ENCODE measurements at places on chromosomes 6 and 20.

DNA sequence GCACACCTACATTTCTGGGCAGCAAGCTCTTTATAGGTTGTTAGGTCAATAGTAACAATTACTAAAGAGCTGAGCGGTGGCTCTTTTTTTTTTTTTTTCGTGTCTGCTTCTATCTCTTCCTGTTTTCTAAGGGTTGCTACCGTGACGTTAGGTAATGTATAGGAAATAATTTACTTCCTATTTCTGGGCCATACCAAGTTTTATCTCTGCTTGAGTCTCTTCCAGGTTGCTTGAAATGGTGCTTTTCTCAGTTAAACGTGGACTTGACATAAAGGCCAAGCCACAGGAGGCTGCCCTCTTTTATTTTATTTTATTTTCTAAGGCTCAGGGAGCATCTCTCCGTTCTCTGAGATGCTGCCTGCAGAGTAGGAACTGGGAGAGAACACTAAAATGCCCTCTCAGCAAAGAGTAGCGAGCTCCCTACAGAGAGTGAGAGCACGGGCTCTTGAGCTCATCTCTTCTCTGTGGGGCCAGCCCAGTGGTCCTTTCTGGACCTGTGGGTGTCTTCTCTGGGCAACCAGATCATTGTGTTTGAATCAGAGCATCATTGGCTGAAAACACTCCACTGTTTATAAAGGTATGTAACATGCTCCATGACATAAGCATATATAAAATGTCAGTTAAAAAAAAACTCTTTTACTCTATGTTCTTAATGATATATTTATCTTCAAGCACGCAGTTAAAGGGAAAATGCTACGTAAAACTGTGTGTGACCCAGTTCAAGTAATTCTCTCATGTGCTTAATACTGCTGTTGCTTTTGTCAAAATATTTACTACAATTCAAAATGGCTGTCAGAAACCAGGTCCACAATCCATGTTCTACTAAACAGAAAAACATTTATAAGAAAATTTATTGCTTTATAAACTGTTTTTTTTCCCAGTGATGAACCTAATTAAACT, at the start of gene ZNF831:
ZNF831 (plus strand) TSS at position 191 of the 900 bp plus-strand sequence. CDS start 27,199 bp downstream, outside the sequence.
- no peak for DNase-seq

DNA sequence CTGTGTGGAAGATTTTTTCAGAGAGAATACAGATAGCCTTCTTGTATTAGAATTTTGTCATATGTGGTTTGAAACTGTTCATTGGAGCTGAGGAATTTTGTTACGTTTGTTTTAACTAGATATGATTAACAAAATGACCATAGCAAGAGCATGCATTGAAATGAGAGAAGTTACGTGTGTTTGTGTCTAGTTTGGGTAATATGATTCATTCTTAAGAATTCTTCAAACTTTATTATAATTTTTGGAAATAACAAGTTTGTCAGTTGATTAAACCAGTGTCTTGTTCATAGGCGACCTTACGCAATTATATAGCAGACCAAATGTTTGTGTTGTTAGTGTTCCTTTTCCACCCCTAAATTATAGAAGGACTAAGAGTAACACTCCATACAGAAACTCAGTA, 5.5 kb downstream of the GMNN start:
- DNase-seq: no peak

DNA sequence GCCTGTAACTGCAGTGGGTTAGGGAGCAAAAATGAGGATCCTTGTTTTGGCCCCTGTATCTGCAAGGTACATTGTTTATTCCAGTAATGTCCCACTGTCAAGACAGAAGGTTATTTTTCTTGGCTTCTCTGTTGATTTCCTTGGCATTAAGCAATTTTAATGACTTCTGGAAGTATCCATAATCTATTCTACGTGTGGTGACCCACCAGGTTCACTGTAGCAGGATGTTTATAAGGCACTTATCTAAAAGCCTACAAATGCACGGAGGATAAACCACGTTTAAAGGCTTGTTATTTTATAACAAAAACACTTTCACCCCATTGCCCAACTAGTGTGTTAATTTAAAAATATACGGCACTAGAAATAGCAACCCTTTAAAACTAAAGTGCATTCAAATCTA, 294.9 kb downstream of the LAMA2 start:
- no peak for DNase-seq

- DNase-seq: no peak
Observed at GRCh38 chr20:34435589-34435988, 72.5 kb downstream of the ITCH start.

DNA sequence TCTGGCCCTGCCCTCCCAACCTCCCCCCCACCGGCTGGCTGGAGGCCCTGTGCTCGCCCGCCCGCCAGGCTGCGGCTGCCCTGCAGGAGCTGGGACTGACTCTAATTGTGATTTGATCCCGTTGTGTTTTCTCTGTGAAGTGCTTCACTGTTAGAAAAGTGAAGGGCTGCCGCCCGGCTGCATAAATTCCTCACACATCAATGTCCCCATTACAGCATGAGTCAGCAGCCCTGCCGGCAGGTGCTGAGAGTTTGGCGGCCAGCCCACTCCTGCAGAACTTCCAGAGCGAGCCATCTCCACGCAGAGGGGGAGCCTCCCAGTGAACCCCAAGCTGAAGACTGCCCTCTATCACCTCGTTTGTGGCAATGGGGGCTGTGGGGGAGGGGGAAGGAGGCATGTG, 137.9 kb downstream of the DLL1 start:
- no peak for DNase-seq

DNA sequence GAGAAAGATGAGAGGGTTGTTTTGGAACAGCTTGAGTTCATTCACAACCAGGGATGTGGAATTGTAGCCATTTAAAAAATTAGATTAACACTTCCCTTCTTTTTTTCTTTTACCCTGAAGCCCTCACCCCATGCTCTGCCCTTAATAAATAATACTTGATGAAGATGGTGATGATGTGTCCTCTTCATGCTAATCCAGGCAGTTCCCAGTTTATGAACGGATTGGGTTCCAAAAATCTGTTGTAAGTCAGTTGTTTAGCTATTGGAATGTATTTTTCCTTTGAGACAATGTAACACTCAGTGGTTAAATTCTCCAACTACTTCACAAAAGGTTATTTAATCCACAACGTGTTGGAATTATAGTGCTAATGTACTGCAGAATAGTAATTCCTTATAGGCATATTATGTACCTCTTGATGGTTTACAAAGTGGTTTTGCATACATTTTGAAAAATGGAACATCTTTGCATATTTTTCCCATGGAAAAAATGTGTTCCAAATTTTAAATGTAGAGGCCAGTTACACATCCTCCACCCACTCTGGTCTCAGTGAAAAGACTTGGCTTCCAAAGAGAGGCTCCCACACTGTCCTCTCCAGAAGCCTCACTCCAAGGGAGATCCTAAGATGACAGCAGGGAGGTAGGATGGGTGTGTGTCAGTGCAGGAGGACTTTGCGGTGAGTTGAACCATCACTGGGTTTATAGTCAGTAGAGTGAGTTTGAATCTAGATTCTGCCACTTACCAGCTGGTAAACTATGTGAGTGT, 45.8 kb upstream of the CEP162 start:
- no peak for DNase-seq

- DNase-seq: no peak
Observed at GRCh38 chr20:63556873-63557478, 3.0 kb downstream of the FNDC11 start.

- DNase-seq: no peak
Observed at GRCh38 chr6:28264834-28265401, 2.0 kb upstream of the ZSCAN26 start.

DNA sequence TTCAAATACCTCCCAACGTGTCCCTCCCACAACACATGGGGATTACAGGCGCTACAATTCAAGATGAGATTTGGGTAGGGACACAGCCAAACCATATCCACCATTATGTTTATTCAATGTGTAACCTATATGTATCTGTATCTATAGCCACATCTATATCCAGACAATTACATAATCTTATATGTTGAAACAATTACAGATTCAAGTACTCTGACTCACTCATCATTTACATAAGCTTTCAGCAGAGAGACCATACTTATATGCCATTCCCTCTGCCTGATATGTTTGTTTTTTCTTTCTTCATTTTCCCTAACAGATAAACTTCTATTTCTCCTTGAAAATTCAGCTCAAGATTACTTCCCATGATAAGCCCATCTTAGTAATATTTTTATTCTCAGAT, 163.6 kb downstream of the LAMA2 start:
- DNase-seq: no peak

DNA sequence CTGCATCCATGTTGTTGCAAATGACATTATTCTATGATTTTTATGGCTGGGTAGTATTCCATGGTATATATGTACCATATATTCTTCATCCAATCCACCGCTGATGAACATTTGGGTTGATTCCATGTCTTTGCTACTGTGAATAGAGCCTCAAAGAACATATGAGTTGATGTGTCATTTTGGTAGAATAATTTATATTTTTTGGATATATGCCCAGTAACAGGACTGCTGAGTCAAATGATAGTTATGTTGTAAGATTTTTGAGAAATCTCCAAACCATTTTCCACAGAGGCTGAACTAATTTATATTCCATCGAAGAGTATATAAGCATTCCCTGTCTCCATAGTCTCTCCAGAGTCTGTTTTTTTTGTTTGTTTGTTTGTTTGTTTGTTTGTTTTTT, 1373.5 kb downstream of the GRIK2 start:
- no peak for DNase-seq

DNA sequence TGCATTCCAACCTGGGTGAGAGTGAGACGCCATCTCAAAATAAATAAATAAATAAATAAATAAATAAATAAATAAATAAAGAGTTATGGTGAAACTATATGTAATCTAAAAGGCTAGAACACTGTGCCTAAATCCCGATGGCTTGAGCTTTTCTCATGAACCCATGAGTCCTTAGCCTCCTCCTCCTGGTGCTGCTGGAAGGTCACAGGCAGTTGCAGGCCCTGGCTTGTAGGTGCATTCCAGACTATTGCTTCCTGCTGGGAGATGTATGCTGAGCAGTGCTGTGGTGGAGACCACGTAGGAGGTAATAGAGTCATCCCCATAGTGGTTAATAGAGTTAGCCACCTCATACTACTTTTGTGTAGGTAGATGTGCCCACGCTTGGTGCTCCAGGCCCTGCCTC, 12.5 kb downstream of the PTK7 start:
- DNase-seq: no peak

DNA sequence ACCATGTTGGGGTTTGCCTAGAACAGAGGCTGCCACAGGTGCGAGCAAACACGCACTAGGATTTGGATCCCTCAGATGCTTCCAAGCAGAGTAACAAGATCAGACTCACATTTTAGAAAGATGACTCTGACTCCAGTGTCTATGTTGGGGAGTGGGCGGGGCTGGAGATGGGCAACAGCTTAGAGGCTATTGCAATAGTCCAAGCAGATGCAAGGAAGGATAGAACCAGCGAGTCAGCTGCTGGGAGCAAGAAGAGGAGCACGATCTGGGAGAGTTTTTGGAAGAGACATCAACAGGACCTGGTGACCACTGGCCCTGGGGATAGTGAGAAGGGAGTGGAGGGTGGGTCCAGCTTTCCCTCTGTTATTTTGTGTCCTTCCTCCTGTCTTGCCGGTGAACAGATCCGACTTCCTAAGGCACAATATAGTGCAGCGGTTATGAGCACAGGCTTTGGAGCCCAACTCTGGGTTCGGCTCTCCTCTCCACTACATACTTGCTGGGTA, 52.7 kb downstream of the FGD2 start:
- no peak for DNase-seq

DNA sequence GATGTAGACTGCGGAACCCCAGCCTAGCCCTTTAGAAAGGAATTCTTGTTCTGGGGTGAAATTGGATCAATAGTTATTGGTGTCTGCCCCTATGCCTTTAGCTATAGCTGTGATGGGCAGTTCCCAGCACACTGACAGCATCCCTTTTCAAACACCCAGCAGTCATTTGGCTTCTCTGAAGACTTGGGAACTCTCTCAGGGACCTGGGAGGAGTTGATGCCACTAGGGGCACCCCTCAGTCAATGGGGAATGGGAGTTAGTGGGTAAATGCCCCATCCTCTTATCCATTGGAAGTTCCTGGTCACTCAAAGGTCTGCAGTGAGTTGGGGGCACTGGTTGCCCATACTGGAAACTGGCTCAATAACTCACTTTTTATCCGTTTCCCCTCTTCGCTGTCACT, 31.6 kb upstream of the CSNK2A1 start:
- DNase-seq: no peak

- no peak for DNase-seq
Observed at GRCh38 chr20:35269055-35269781, 8.7 kb downstream of the MMP24OS start.

- DNase-seq: no peak
Observed at GRCh38 chr6:29967379-29968010, 25.2 kb downstream of the HLA-A start.
